HuH-7 (cell line): ENCODE measurements at places on chromosomes 13 and 19.

- no peak for DNase-seq
Observed at GRCh38 chr19:51737924-51738323, 13.8 kb downstream of the FPR1 start.

DNA sequence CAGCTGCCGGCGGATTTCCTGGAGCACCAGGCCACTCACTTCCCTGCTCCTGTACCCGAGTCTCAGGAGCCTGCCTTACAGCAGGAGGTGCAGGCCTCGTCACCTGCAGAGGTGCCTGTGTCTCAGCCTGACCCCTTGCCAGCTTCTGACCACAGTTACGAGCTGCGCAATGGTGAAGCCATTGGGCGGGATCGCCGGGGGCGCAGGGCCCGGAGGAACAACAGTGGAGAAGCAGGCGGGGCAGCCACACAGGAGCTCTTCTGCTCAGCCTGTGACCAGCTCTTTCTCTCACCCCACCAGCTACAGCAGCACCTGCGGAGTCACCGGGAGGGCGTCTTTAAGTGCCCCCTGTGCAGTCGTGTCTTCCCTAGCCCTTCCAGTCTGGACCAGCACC lies 3.3 kb downstream of the ZNF574 start:
- DNase-seq, result no peak

- DNase-seq, result no peak
Observed at GRCh38 chr13:84741253-84741652, 859.0 kb upstream of the SLITRK1 start.

DNA sequence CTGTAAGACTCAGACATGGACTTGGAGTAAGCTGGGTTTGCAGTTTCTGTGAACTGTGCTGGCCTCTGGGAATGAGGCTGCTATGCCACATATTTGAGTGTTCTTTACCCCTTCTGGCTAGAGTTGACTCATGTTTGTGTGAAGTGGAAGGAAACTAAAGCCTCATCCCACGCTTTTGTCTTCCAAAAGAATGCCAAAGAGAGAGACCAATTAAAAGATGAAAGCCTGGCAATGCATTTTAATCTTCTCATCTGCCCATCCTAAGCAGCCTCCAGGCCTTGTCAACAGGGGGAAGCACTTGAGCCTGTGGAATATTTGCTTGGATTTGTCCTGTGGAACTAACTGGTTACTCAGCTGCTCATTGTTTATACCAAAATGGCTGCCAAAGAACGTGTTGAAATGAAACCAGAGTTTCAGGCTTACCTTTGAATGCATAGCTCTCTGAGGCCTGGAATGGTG lies 49.1 kb downstream of the LMO7 start:
- DNase-seq, result no peak

DNA sequence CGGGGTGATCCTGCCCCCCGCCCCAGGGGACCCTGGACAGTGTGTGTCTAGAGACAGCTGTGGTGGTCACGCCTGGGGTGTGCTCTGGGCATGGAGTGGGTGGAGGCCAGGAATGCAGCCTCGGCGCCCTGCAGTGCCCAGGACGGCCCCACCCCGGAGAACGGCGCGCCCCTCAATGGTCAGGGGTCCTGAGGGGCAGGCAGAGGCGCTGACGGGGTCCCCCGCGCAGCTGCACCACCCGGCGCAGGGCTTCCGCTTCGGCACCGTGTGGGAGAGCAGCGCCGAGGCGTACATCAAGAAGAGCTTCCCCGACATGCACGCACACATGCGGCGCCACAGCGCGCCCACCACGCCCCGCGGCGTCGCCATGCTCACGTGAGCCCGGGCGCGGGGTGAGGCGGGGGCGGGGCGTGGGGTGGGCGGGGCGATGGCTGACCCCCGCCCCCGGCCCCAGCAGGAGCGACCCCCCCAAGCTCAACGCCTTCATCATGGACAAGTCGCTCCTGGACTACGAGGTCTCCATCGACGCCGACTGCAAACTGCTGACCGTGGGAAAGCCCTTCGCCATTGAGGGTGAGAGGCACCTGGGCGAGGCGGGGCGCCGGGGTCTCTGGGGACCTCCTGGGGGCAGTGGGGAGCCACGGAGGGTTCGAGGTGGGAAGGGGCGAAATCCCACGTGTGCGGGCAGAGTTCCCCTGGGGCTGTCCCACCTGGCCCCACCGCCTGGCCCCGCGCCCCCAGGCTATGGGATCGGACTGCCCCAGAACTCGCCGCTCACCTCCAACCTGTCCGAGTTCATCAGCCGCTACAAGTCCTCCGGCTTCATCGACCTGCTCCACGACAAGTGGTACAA lies 7.4 kb downstream of the GRIN3B start:
- no peak for DNase-seq

- DNase-seq, result no peak
Observed at GRCh38 chr13:62014299-62014698, 598.6 kb upstream of the PCDH20 start.

GRCh38 chr13:67343777-67344176 lies 113.6 kb upstream of the PCDH9 start:
- no peak for DNase-seq

GRCh38 chr19:29482855-29483640 lies 42.7 kb upstream of the VSTM2B start:
- DNase-seq, result no peak
